Gastroesophageal sphincter (tissue), 4 donors: ENCODE measurements at places on chromosomes 16 and 17. TPM values are rescaled to one million over a fixed set of nuclear protein-coding genes. Genes with fewer than 3 reads are reported as not detected.

DNA sequence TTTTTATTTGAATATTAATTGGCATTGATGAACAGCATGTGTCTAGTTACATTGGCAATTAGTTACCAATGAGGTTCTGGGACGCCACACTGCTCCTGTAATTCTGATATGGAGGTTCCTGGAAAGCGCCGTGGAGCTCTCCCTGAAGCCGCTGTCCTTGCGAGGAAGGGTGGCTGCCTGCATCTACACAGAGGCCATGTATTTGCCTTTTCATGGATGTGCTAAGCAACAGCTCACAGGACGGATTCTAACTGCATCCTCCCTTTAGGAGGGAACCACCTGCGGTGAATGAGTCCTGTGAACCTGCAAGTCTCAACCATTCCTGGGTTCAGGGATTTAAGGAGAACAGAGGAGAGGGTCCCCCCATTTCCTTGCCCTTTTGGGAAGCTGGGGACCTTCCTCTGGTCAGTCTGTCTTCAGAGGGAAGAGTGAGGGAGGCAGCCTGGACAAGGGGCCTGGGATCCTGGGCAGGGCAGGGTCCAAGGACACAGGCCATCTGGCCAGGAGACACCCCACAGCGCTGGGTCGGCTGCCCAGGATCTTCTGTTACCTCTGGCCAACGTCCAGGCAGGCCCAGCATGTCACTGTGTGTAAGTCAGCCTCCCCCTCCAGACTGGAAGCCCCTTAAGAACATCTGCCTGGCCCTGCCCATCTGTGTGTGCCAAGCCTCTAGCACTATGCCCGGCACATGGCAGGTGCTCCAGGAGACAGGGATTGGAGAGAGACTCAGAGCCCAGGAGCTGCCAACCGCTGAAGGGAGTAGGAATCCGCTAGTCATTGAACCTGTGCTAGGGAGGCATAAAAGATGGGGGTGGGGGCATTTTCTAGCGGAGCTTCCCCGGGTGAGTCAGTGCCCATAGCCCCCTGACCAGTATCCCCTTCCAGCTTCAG, 314.1 kb upstream of the TNRC6C start:
- no peak for ATAC-seq

DNA sequence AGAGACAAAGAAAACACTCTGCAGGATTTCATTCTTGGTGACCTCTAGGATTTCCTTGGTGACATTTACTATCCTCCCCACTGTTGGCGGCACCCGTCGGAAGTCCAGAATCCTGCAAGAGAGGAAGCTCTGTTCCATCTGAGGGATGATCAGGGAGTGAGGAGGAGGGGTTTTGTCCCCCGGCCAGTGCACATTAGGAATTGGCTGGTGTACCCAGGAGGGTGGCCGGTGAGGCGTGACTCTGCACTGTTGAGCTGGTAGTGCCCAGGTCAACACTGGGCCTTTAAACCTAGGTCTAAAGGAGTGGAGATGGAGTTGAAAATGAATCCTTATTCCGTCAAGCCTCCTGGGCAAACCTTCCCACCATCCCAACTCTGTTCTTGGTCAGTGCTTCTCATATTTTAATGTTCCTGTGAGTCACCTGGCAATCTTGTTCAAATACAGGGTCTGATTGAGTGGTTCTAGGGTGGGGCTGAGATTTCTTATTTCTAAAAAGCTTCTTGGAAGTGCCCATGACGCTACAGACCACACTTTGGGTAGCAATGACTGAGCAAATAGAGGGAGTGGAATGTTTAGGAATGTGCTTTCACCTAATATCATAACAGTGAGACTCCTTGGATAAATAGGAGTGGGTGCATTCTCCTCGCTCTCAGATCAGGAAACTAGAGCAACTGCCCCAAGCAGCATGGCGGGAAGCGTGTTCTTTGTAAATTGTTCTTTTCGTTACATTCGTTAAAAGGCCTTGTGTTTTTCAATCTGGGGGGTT, 30.7 kb downstream of the PRKAR1A start:
- ATAC-seq, result no peak

The CD7 gene
- total RNA-seq, result 1.7 TPM

DNA sequence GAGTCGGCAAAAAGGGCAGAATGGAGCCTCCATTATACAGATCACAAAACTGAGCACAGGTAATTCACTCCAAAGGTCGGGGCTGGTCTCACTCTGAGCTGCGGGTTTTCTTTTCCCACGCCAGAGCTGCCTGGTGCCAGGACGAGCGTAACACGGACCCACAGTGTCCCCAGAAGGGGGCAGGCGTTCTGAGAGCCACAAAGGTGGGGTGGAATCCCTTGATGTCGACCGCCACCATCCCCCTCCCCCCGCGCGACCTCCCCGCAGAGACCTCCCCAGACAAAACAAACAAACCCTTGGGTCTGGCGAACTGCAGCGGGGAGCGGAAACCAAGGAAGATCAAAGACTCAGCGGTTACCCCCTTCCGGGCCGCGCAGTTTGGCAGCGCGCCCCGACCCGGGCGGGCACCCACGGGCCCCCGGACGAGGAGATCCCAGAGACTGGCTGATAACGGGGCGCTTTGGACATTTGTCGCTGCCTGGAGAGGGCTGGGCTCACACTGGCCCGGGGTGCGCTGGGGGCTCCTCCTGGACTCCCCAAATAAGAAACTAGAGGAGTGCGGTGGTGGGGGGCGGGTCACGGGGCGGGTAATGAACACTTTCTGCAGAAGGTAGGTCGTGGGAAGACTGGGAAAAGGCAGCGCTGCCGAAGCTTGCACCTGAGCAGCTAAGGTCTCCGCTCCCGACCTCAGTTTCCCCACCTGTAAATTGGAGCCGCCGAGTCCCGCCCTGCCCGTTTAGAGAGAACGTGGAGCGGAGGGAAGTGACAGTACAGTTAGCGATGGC, 664 bp upstream of the NKD1 start:
- peak; percentile 37 for ATAC-seq

- ATAC-seq, result no peak
Observed at GRCh38 chr17:79799538-79800324, 2.9 kb upstream of the CBX8 start.

GRCh38 chr16:5379954-5380353, 282.4 kb upstream of the EEF2KMT start:
- no peak for ATAC-seq

The TERB1 gene
- total RNA-seq, result not detected

The SLC13A2 gene
- total RNA-seq, result not detected

The SEPHS2 gene
- total RNA-seq, result 22.3 TPM

GRCh38 chr17:39679521-39680192, 8.2 kb downstream of the PGAP3 start:
- no peak for ATAC-seq

DNA sequence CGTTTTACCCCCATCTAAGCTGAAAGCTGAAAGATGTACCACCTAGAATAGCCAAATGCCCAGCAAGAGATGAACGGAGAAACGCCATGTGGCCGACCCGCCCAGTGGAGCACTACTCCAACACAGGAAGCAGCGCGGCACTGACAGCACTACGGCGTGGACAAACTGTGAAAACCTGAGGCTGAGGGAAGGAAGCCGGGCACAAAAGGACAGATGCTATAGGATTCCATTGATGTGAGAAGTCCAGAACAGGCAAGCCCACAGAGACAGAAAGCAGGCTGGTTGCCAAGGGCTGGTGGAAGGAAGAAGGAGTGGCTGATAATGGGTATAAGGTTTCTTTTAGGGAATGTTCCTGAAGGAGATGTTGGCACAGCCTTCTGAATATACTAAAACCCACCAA, 29.4 kb upstream of the SLC38A8 start:
- no peak for ATAC-seq

DNA sequence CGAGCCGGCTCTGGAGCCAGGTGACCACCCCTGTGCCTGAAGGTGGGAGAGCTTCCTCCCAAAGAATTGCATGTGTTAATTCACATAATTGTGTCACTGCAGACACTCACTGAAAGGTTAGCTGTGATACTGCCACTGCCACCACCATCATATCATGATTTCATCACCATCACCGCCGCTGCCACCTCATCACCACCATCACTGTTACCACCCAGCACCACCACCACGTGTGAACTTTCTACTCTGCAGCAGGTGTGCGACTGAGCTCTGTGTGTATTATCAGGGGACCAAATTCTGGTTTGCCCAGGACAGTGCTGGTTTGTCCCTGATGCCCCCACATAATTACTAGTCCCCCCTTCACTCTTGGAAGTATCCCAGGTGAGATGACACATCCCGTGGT, 15.2 kb downstream of the BCAR1 start:
- no peak for ATAC-seq

DNA sequence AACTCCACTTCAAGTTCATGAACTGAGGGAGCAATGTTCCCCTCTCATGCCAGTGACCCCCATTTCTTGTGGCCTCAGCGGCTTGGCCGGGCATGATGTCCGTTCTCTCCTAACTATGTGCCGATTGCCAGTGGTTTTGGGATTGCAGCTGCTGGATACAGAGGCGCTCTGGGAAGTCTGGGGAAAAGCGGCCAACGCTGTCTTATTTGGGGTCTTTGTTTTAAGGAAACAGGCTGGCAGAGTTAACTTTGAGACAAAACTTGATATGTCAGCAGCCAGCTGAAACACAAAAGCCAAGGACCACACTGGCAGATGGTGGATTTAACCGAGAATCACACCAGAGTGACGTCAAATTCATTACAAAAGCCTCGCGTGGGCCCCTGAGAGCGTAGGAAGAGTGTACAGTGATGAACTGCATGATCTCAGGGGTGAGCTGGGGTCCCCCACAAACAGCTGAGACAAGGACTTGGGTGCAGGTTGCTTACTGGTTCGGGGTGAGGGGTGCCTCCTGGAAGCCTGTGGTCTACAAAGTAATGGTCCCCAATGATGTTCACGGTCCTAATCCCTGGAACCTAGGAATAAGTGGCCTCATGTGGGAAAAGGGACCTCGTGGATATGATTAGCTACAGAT, 180.4 kb downstream of the IRF8 start:
- ATAC-seq, result no peak

GRCh38 chr16:30166202-30166902, 17.1 kb upstream of the CORO1A start:
- ATAC-seq, result peak; percentile 36
